ENCODE measurements at places on chromosomes 5 and 9.

DNA sequence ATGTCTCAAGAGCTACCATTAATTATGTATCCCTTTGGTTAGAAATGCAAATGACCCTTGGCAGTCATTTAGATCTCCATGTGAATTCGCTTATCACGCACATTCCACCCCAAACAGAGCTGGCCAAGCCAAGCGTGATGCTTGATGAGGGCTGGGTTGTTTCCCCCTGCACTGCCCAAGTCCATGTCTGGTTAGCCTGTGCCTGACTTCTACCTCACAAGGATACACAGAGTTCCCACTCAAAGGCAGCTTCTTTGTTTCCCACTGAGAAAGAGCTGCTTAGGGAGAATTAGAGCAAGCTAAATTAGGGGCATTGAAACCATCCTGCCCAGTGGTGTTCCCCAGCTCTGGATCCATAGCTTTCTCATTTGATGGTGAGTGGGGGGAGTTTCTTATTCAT is 87.2 kb downstream of the FSTL4 start:
- DNase-seq: no peak

DNA sequence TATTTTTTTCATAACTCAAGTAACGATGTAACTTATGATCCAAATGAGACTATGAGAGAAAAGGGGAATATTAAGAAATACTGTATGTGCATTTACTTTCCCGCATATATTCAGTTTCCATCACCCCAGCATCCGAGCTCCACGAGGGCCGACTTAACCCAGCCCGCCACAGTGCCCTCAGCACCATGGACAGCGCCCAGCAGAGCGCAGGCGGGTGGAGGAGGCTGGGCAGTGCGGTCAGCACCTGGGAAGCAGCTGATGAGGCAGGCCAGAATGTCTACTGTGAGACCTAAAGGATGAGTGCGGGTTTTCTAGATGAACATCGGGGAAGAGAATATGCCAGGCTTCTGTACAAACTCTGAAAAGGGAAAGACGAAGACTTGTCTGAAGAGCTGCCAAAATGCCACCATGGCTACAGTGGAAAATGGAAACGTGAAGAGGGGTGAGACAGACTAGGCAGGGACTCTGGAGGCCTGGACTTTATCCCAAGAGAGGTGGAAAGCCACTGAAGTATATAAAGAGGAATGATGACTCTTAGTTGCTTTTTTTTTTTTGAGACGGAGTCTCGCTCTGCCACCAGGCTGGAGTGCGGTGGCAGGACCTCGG is 34.5 kb upstream of the MED27 start:
- DNase-seq: no peak

GRCh38 chr5:159345336-159345735 is 15.0 kb upstream of the IL12B start:
- no peak for DNase-seq

- no peak for DNase-seq
Observed at GRCh38 chr9:125484350-125485282, 222.4 kb downstream of the MAPKAP1 start.

- DNase-seq: no peak
Observed at GRCh38 chr5:55159763-55160492, at the start of gene GPX8. TSS of gene GPX8 (plus strand) at chr5:55160171. CDS start at chr5:55160193, 22 bp downstream.
